Activated CD4-positive, CD25-positive, alpha-beta regulatory T cell treated with anti-CD3 and anti-CD28 coated beads, Interleukin-2, amount 50 U/mL, for 72 hours (primary cell): ENCODE measurements at places on chromosomes 11 and 22.

DNA sequence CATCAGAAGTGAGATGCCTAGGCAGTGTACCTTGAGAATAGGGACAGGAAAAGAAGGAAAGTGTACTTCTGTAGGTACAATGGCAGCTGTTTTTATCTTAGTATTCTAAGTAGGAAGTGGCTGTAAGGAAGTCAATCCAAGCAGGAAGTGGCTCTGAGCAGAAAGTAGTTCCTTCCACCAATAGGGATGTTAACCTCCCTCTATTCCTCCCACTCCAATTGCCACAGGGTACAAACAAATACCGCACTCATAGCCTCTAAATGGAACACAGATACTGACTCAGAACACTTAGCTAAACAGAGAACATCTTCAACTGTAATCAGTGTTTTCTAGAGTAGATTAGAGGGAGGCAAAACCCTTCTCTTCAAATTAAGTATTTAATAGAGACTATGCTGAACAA, 10.6 kb downstream of the LRRC55 start:
- DNase-seq, result no peak

- DNase-seq, result peak; percentile 34
These were observed 7.1 kb upstream of the FLI1 start for GRCh38 chr11:128686745-128687177.

GRCh38 chr11:60396799-60397198, 540 bp downstream of the MS4A14 start:
- no peak for DNase-seq

DNA sequence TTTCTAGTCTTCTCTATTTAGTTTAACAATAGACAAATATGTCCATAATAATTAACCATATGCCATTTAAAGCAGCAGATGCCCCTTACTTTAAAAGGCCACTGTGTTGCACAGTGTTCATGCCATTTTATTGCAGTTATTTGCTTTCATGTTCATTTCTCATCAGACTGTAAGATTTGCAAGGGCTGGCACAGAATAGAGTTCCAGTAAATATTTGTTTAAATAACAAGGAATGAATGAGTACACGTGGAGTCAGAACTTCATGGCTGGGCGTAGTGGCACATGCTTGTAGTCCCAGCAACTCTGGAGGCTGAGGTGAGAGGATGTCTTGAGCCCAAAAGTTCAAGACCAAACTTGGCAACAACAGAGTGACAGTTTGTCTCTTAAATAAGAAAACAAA, 1228.6 kb downstream of the LRRC4C start:
- no peak for DNase-seq

GRCh38 chr22:31289344-31289743, 2.9 kb downstream of the PIK3IP1 start:
- DNase-seq, result no peak
